Activated CD8-positive, alpha-beta T cell treated with anti-CD3 and anti-CD28 coated beads for 36 hours (primary cell): ENCODE measurements at places on chromosomes 7 and 10. TPM values are rescaled to one million over a fixed set of nuclear protein-coding genes. Genes with fewer than 3 reads are reported as not detected.

The CPA1 gene
- total RNA-seq = not detected

DNA sequence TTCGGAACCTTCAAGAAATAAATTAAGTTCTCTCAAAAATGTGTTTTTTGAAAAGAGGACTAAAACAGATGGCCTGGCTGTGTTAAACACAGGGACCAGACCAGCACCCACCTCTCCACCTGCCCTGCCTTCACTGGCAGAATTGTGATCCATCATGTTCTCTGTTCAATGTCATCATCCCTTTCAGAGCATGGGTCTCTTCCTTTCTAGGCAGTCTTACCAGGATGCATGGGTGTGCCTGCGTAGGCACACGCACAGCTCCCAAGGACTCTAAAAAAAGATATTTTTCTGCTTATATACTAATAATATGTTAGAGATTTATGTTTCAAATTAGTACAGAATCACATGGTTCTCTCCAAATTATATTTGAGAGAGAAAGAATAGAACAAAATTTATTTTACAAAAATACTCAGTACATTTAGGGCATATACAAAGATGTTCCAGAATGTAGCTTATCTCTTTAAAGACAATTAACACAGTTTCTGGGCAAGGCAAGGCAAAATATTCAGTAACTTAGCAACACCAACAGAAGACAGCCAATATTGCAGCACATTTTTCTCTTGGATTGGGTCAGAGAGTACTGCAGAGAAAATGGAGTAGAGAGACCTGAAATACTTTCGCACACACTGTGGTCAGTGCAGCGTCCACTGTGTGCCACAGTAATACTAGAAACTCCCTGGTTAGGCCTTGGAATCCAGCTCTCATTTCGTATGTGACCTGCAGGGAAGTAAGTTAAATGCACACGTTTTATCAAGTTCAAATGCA, 52.8 kb downstream of the EGFR start:
- no peak overlapping the region for H3K27ac ChIP-seq
- H3K4me3 ChIP-seq = no peak overlapping the region
- no peak for DNase-seq
- peaks cover 12% of the 10 kb centered on the region for H3K27me3 ChIP-seq

The NYAP1 gene
- 0.32 TPM for total RNA-seq

DNA sequence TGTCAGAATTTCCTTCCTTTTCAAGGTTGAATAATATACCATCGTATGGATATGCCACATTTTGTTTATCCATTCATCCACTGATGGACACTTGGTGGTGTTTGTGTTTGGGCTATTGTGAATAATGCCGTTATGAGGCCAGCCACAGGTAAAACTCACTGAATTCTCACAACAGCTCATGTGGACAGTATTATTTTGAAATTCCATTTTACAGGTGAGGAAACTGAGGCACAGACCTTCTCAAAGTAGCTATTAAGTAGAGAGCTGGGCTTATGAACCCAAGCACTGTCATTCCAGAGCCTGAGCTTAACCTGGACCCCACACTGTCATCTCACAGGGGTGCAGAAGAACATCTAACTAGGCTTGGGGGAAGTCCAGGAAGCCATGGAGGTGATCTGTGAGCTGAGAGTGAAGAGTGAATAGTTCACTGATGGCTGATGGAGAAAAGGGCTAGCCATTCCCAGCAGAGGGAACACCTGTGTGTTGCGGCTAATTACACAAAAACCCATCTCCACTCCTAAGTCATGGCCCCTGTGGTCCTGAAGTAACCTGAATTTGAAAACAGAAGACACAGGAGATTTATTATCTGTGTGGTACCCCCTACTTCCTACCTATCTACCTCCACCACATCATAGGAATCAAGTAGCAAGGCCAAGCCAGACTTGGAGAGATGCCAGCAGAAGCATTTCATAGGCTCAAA, 8.7 kb downstream of the INMT start:
- no peaks in the 10 kb centered on the region for H3K4me1 ChIP-seq
- H3K27me3 ChIP-seq = peaks cover 6% of the 10 kb centered on the region
- no peaks in the 10 kb centered on the region for H3K36me3 ChIP-seq
- H3K4me3 ChIP-seq = no peak overlapping the region

The NOD1 gene
- total RNA-seq = 12.5 TPM
